ENCODE measurements at places on chromosomes 2 and 18.

GRCh38 chr2:54704238-54704637 lies 19.2 kb upstream of the EML6 start:
- no peak for DNase-seq

GRCh38 chr2:128754246-128754724 lies 435.6 kb upstream of the HS6ST1 start:
- DNase-seq: peak; percentile 8

DNA sequence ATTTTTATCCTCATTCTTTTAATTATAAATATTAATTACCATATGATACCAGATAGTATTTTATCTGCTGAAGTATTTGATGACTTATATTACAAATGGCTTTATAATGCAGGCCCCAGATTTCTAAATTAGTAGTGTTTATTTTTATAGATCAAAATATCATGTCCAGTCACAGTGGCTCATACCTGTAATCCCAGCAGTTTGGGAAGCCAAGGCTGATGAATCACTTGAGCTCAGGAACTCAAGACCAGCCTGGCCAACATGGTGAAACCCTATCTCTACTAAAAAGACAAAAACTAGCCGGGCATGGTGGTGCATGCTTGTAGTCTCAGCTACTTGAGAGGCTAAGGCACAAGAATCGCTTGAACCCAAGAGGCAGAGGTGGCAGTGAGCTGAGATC lies 100.1 kb upstream of the ARHGAP15 start:
- no peak for DNase-seq

GRCh38 chr2:32742376-32742775 lies 114.5 kb downstream of the TTC27 start:
- no peak for DNase-seq

DNA sequence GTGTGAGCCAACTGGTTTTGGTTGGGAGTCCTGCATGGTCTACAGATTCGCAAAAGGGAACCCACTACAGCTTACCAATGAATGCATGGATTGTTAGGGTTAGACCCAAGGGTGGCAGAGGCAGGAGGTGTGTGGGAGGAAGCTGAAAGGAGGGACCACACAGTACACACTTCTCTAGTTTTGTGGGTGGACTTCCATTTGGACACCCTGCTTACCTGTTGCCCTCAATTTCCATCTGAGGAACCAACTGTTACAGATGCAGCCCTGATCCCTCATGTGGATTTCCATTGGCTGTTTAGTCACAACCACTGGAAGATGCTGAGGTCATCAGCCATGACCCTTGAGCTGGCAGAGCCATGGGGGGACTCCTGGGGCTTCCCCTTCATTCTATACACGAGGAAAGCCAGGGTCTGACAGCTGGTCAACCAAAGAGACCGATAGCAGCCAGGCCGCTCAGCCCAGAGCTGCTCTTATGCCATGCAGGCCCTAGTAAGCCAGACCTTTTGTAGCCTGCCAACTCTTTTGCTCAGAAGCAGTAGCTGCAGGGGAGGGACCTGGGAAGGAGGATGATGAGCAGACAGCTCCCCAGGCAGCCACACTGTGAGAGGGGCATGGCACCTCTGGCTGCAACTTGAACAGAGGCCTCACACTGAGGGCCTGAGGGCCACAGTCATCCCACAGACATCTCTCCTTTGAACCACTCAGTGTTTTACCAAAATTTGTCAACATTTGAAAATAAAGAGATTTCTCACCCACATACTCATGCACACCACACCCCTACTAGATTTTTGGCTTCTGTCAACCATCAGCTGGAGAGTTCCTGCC lies 162.1 kb downstream of the SETBP1 start:
- no peak for DNase-seq

GRCh38 chr2:16717477-16717876 lies 51.8 kb upstream of the CYRIA start:
- DNase-seq: no peak

DNA sequence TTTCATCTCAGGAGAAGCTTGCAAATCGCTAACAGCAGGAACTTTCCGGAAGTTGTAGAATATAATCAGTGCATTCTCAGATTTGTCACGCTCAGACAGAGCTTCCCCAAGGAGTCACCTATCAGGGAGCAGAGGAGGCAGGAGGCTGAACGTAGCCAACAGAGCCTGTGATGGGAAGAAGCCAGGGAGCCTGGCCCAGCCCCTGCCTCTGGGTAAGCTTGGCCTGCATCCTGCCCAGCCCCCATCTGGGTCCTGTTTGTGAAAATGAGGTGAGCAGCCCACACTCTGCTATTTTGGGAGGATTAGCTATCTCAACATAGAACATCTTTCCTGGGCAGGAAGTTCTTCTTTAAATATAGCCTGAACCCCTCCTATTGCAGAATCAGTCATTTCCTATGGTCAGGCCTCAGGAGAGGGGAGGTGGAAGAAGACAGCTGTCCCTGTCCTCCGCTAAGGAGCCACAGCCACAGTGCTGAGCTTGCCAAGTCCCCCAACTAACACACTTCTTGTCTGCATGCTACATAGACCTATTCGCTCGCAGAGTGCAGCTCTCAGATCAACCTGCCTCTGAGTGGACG lies 19.2 kb upstream of the PKDCC start:
- no peak for DNase-seq

DNA sequence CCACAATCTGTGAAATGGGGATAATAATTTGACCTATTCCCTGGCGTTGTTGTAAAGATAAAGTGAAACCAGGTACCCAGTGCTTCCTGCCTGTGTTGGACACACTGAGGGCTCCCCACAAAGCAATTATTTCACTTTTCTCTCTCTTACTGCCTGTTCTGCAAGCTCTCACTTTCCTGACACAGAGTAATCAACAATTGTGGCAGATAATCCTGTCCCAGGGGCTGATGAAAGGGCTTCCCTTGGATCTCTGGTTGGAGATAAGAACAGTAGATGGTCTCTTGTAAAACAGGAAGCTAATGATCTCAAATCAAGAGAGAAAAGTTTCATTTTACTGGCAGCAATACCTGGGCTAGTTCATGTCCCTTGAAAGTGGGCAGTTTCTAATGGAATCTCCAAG lies 190.4 kb upstream of the EPHA4 start:
- no peak for DNase-seq
